Osteocyte (in vitro differentiated cells): ENCODE measurements at places on chromosomes 2 and 18. TPM values are rescaled to one million over a fixed set of nuclear protein-coding genes. Genes with fewer than 3 reads are reported as not detected.
A peak's percentile ranks its signal among the peaks of the same experiment; 100 is the strongest.

- H3K4me3 ChIP-seq: no peak overlapping the region
- no peaks in the 10 kb centered on the region for H3K27me3 ChIP-seq
- no peak for DNase-seq
- peaks cover 35% of the 10 kb centered on the region for H3K4me1 ChIP-seq
- H3K27ac ChIP-seq: peak overlapping the region; percentile 70
Measured at GRCh38 chr2:145015561-145015960, 495.6 kb upstream of the ZEB2 start.

GRCh38 chr18:7457262-7457661, 109.9 kb upstream of the PTPRM start:
- H3K4me1 ChIP-seq: no peaks in the 10 kb centered on the region
- H3K27me3 ChIP-seq: peaks cover 51% of the 10 kb centered on the region
- peak; percentile 68 for DNase-seq
- H3K4me3 ChIP-seq: no peak overlapping the region
- no peak overlapping the region for H3K27ac ChIP-seq

Gene GALNT3
- total RNA-seq: 3.0 and 3.2 TPM in 2 replicates

GRCh38 chr2:158805936-158806335, 10.8 kb downstream of the DAPL1 start:
- DNase-seq: no peak
- H3K36me3 ChIP-seq: no peaks in the 10 kb centered on the region
- no peak overlapping the region for H3K4me3 ChIP-seq
- peaks cover 9% of the 10 kb centered on the region for H3K27me3 ChIP-seq
- H3K4me1 ChIP-seq: peaks cover 11% of the 10 kb centered on the region
- H3K27ac ChIP-seq: no peak overlapping the region

DNA sequence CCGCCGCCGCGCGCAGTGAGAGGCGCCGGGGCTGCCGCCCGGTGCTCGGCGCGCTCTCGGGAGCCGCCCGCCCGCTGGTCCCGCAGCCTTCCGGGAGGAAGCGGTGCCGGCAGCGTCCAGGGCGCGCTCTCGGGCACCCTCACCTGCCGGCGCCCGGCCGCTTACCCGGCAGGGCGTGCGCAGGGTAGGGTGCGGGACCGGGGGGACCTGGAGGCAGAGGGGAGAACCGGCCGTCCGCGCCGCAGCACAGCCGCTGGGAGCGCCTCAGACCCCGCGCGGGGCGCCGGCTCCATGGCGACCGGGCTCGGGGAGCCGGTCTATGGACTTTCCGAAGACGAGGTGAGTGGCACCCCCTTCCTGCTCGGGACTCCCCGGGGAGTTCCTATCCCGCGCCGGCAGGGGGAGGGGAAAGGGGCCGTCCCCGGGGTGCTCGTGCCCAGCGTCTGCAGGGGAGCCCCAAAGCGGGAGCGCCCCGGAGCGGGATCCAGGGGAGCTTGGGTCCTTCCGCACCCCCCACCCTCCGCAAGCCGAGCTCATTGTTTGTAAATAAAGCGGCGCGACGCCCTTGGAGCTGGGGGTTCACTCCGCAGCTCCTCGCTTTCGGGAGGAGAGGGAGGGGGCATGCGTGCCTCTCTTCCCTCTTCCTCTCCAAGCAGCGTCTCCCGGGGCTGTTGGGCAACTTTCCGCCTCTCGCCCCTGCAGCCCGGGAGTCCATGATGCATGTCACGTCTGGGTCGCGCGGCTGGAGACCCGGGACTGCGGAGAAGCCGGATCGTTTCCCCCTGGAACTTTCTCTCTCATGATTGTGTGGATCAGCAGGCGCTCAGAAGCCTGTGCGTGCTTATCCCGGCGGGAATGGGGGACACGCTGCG, 580 bp downstream of the NEDD4L start:
- H3K4me3 ChIP-seq: peak overlapping the region; percentile 98
- H3K36me3 ChIP-seq: no peaks in the 10 kb centered on the region
- H3K4me1 ChIP-seq: peaks cover 28% of the 10 kb centered on the region
- H3K27me3 ChIP-seq: peaks cover 4% of the 10 kb centered on the region
- no peak for DNase-seq
